ENCODE measurements at places on chromosomes 1 and 21.
A peak's percentile ranks its signal among the peaks of the same experiment; 100 is the strongest.

DNA sequence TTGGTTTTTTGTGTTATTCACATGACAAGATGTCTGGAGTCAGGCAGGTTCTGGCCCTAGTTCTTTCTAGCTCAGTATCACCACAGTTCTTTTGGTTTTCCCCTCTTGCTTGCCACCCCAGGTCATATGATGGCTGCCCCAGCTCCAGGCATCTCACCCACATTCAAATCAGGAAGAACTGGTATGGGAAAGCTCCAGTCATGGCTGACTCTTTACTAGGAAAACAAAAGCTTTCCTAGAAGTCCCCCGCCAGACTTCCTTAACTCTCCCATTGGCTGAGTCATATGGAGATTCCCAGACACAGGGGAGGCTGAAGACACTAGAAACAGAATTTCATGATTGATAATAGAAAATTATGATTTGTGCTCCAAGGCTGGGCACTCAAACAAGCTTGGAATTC is 22.1 kb upstream of the EYA3 start:
- no peak for DNase-seq

DNA sequence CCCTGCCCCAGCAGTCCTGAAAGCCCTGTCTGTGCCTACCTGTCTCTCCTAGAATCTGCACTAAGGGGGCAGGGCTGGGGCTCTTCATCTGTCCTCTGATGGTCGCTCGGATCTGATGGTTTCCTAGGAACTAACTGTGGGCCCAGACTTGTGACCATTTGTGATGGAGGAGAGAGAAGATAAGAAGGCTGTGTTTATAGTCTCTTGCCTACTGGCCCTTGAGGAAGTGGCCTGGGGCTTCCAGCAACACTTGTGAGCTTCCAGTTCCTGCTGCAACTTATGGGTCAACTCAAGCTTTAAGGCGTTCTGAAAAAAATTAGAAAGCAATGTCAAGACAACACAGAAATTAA is 53.2 kb upstream of the SYNC start:
- no peak for DNase-seq

- DNase-seq, result no peak
Observed at GRCh38 chr1:168653567-168653966, 75.4 kb downstream of the DPT start.

GRCh38 chr1:154767315-154768240 is 102.5 kb downstream of the KCNN3 start:
- DNase-seq, result no peak

GRCh38 chr1:46687093-46687659 is 15.5 kb downstream of the TEX38 start:
- no peak for DNase-seq

GRCh38 chr1:212640223-212640878 is 31.8 kb downstream of the ATF3 start:
- no peak for DNase-seq

DNA sequence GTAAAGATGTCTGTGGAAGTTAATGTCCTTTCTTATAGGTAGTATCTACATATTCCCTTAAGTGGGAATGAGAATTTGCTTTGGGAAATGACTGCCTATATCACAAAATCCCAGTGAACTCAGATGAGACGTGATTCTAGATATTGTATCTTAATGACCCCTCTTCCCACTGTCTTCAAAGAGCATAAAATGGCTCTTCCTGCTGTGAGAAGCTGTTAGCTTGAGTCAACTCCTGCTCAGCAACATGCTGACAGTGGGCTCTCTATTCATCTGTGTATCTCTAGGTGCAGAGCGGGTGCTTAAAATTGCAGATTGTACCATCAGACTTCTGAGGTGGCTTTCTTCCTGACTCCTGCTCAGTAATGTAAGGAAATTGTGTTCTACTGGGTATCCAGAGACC is 100.6 kb downstream of the SPAG17 start:
- no peak for DNase-seq

DNA sequence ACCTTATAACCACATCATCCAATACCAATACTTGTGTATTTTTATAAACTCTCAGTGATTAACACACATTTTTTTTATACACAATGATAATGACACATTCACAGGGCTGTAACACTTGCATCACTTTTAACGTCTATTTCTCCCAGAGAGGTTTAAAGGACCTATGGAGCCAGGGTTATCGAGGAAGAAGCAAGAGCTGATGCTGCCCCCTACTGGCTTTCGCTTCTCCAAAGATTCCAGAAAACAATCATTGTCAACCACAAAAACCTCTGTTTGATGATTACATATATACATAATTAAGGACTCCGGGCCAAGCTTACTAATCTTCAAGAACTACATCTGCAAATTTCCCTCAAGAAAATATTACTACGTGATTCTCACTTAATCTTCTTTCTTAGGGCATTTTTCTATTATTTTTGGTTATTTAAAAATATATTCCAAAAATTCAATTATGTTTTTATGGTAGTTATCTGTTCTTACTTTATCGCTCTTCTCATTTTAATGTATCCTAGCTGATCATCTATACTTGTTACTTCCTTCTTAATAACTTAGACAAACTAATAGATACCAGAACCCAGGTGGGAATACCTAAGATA is 214.5 kb downstream of the VAV3 start:
- no peak for DNase-seq

GRCh38 chr1:51726544-51727225 is 109.8 kb downstream of the OSBPL9 start:
- DNase-seq, result no peak

DNA sequence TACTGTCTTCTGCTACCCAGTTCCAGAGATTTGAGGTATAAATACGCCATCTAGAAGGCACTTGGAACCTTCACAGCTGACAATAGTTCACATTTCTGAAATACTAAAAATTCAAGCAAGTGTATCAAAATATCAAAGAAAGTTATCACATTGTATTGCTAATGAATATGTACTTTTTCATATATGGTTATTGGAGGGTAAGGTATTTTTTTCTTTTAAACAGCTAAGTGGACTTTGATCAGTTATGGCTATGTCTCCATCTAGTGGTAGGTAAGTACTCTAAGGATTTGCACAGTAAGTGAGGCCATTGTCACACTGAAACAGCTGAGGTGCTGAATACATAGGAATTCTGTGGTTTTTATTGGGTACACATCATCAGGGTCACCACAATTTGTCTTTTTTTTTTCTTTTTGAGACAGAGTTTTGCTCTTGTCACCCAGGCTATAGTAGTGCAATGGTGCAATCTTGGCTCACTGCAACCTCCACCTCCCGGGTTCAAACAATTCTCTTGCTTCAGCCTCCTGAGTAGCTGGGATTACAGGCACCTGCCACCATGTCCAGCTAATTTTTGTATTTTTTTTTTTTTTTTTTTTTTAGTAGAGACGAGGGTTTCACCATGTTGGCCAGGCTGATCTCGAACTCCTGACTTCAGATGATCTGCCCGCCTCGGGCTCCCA is 49.1 kb upstream of the CR2 start:
- no peak for DNase-seq

- DNase-seq, result no peak
Observed at GRCh38 chr21:39087238-39088030, 95.8 kb downstream of the PSMG1 start.

DNA sequence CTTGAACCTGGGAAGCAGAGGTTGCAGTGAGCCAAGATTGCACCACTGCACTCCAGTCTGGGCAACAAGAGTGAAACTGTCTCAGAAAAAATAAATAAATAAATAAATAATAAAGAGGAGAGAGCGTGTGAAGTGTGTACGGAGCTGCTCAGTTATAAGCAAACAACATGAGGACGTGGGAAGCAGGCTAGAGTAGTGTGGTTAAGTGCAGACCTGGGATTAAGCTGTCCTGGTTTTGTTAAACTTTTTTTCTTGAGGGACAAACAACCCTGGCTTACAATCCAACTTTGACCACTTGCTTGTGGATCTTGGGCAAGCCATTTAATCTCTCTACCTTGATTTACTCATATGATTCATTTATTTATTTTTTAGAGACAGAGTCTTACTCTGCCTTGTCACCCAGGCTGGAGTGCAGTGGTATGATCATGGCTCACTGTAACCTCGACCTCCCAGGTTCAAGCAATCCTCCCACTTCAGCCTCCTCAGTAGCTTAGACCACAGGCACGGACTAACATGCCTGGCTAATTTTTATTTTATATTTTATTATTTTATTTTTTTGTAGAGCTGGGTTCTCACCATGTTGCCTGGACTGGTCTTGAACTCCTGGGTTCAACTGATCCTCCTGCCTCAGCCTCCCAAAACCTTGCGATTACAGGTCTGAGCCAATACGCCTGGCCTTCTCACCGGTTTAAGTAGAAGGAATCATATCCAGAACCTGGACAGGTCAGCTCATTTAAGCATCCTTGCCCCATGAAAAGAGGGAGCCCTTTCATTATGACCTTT is 52.7 kb downstream of the RPS6KA1 start:
- DNase-seq, result no peak

- no peak for DNase-seq
Observed at GRCh38 chr1:40690771-40691537, 550 bp upstream of the NFYC start.

GRCh38 chr1:194705123-194705854 is 1518.9 kb upstream of the B3GALT2 start:
- DNase-seq, result no peak

DNA sequence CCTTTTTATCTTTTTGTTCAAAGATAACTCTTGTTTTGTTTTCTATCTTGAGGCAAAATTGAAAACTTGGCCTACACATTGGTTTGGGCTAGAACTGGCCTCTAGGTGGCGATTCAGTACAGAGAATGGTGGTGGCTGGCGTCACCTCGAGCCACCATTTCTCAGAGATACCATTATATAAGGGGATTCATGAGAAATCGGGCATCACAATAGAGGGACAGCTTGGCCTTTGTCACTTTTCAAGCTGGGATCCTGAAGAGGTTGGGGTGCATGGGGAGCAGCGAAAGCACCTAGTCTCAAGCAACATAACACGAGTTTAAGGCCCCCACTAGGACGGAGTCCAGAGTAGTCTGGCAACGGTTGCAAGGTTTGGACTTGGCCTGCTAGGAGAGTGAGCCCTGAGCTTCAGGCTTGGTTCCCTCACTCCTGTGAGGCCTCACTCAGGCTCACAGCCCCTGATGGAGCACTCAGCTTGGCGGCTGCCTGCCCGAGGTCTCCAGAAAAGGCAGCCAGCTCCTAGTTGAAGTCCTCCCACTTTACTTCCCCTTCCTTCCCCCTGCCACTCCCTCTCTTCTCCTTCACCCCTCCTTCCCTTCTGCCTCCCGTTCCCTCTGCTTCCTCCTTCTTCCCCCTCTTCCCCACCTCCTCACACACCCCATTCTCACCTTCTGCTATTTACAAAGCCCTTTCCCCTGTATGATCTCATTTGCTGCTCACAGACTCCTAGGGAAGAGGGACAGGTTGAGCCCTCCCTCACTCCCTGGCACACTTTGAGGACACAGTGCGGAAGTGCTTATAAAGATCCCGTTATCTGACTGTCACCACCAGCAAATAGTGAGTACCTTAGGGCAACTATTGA is 67.8 kb downstream of the LRIG2 start:
- DNase-seq, result peak; percentile 2

DNA sequence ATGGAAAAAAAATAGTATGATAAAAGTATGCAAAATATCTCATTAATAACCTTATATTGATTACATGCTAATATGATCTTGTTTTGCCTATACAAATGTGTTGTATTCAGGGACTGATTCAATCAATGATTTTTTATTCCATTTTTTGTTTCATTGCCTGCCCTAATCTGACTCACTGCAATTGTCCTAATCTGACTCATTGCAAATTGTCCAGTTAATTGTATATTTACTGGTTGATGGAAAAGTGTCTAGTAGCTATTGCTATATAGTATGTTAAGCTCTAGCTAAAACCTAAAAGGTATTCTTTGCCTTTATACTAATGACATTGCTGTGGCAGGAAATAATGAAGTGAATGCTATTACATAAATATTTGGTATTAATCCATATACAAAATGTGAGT is 728.9 kb upstream of the ZP4 start:
- no peak for DNase-seq

- no peak for DNase-seq
Observed at GRCh38 chr1:197199923-197200271, 53.4 kb upstream of the ASPM start.

DNA sequence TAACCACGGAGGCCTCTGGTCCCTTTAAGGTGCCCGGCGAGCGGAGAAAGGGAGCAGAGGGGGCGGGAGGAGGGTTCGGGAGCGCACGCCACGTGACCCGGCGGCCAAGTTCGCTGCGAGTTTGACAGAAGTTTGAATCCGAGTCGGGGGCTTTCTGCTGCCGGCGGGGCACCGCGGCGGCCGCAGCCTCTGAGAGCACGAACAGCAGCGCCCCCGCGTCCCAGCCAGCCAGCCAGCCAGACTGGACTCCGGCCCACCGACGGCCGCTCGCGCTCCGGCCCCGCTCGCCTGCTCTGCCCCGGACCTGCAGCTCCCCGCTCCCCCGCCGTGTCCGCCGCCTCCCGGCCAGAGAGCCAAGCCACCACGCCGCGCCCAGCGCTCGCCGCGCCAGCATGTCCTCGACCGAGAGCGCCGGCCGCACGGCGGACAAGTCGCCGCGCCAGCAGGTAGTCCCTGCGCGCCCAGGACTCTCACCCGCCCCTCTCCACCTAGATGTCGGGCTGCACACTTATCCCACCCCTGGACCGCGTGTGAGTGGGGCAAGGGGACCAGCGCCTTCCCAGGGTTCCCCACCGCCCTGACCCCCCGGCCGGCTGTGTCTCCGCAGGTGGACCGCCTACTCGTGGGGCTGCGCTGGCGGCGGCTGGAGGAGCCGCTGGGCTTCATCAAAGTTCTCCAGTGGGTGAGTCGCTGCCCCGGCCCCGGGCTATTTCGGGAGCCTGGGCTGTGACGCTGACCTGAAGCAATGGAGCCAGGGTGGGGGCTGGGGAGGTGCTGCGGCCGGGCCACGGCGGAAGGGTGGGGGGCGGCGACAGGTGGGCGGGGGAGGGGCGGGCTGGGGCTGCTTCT is at the start of gene SYPL2:
TSS of gene SYPL2 (plus strand) at position 95 of the 849 bp plus-strand sequence. CDS start at position 393, 298 bp downstream.
- DNase-seq, result no peak

DNA sequence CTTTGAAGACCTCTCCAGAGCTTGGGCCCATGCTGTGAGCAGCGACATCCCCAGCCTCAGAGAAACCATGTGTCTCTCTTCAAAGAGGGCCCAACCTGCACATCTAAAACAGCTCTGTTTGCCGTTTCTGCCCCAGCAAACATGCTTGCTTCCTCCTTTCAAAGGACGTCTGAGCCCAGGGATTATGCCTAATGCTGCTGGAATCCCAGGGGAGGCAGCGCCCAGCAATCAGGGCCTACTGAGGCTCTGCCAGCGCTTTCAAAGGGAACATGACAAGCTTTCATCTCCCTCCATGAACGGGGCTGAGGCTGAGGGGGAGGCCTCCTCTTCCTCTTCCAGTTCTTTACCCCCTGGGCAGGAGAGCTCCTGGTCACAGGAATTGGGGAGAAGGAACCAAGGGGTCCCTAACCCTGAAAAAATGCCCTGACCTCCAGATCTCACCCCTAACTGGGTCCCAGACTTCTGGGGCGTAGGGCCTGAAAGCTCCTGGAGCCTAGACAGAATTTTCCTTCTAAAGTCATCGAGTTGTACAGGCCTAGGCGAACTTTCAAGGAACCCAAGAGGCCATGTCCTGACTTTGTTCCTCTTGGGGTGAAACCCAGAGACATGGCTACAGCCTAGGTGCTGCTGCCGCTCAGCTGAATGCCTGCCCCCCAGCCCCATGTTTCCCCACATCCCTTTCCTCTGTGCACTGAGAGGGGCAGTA is 13.4 kb upstream of the ASCL5 start:
- no peak for DNase-seq
